ENCODE measurements at places on chromosomes 6 and 20.

DNA sequence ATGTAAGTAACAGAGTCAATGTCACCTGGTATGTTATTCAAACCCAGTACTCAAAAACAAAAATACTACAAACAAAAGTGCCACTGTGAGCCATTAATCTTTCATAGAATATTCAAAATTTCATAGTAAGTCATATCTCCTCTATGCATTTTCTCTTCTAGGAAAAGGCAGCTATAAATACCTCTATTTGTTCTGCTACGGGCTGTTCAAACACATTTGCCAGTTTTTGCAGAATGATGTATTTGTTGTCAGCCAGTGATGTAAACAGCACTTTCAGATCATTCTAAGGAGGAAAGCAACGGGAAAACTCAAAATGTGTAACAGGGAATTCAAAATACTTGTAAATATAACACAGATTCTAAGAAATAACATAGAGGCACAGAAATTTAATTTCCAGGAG, 388.2 kb downstream of the SYNE1 start:
- DNase-seq: no peak

GRCh38 chr20:62020935-62021701, 44.6 kb downstream of the TAF4 start:
- no peak for DNase-seq

DNA sequence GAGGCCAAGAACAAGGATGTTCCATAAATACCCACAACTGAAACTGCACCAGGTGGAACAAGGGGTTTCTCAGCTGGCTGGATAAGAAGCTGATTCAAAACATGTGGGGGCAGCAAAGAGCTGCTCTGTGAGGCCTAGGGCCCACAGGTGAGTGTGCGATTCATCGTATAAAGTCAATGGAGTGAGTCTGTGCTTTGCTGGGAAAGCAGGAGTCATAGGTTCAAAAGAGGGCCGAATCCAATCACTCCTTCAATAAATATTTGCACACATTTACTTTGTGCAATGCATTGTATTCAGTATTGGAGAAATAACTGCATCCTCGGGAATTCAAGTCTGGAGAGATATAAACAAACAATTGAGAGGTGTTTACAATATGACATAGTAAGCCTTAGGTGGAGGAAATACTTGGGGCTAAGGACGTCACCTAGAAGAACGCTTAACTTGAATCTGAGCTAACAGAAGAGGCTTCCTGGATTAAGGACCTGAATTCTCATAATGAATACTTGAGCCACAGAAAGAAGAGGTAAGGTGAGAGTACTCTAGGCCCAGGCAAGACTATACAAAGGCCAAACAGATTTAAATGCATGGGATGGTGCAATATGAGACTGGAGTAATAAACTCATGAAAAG, 83.7 kb upstream of the TMEM30A start:
- DNase-seq: no peak

DNA sequence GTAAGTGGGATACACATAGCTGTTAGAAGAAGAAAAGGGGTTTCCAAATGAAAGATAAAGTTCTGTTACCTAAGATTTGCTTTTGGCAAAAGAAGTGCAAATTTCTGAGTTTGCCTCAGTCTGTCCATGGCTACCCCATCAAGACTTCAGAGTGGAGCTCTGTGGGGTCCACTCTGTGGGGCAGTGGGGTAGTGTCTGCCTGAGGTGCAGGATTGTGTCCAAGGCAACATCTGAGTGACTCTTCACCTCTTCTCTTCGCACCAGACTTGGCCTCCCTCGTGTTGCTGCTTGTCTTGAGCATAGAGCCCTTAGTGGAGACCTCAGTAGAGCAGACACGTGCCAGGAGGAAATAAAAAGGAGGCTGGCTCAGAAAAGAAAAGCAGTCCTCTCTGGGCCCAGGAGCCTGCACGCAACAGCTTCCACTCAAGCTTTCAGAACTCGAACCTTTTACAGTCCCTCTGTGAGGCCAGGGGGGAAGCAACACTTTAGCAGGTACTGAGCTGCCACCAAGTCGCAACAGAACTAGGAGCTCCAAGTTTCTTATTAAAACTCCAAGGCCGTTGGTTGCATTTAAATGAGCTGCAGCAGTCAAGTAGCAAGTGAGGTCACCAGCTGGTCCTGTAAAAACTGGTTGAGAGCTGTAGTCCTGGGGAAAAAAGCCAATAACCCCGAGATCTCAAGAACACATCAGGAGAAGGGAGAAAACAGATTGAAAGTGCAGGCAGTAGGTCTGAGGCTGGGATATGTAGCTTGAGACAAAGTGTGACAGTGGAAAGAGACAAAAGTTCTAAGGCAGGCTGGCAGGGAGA, 413.5 kb downstream of the CDC5L start:
- DNase-seq: no peak

DNA sequence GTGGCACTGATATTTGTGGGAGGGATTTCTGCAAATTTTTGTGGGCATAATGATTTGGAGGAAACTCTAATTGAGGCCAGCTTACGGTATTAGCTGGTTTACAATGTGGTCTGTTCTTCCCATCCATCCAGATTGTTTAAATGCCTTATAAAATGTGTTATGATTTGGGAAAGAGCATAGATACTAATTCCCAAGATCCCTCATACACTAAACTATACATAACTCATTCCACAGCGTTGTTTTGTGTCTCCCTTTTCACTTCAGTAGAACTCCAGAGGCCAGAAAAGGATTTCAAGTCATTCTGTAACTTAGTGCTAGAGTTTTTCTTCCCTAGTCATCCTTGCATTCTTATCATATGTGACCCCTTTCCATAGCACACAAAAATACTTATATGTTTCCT, 292.6 kb upstream of the NT5E start:
- no peak for DNase-seq
